Left hindlimb (tissue), 1 donor: ENCODE measurements at places on chromosomes 7 and 10.

- no peak for DNase-seq
Measured at GRCh38 chr10:69468751-69469089, 17.5 kb downstream of the TSPAN15 start.

- DNase-seq = peak; percentile 45
Measured at GRCh38 chr7:101729241-101729883, 88.1 kb upstream of the CUX1 start.

GRCh38 chr10:78267598-78267997 lies 233.9 kb downstream of the RPS24 start:
- no peak for DNase-seq

GRCh38 chr7:36280840-36281812 lies 108.5 kb upstream of the ANLN start:
- peak; percentile 56 for DNase-seq

GRCh38 chr7:22090107-22090506 lies 144.4 kb upstream of the CDCA7L start:
- DNase-seq = no peak

DNA sequence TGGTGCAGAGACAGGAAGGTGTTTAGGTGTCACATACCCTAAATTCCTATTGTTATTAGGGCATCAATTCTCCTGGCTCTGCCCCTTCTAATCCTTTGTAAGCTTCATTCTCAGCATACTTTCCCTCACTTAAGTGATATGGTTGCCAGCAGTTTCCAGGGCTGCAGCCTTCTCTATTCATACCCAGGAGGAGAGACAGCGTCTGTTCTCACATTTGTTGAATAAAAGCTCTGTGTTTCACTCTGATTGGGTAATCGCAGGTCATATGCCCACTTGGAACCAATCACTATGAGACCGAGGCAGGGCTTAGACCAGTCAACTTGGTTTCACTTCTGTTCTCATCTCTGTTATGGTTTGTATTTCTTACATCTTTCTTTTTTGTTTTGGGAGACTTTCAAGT lies 109.6 kb upstream of the MTPN start:
- DNase-seq = peak; percentile 52

GRCh38 chr10:36475746-36476145 lies 649.7 kb upstream of the ANKRD30A start:
- DNase-seq = no peak

DNA sequence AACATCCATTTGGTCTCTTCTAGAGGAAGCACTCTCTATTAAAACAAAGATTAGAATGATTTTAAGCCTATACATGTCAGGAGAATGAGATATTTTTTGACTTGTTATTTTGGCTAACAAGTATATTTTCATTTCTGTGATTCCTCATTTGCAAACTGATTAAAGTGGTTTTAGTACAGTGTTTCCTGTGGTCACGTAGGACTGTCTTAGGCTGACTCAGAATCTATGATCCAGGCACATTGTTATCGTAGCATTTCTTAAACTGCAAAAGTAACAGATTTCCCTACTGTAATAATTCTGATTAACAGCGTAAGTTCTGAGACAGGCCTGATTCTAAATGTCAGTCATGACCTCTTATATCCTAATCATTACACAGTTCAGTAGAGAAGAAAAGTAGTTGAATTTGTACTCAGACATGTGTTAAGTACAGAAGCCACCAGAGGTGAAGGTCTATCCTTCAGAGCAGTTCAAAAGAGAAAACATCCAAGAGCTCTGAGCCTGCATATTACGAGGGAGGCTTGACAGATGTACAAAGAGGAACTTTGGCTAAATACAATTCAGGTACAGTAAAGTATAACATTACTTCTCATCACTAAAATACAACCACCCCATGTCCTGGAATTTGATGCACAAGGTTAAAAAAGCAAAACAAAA lies 124.1 kb upstream of the TEX47 start:
- DNase-seq = no peak

- DNase-seq = peak; percentile 71
Measured at GRCh38 chr10:78952686-78953085, 116.1 kb upstream of the ZMIZ1 start.

DNA sequence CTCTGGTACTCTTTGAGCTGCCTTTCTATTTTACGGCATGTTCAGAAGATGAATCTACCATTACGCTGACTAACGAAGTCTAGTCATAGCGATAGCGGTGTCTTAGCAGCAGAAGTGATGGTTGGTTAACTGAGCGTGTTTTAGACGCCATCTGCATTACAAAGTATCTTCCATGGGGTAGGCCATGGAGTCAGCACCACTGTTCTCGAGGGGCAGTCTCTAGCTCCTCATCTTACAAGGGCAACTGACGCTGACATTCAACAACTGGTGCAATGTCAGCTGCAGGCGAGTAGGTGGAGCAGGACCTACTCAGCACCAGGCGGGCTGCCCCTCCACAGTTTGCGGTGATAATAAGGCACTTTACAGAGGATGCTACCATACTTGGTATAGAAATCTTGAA lies 88.7 kb downstream of the ADARB2 start:
- DNase-seq = no peak

DNA sequence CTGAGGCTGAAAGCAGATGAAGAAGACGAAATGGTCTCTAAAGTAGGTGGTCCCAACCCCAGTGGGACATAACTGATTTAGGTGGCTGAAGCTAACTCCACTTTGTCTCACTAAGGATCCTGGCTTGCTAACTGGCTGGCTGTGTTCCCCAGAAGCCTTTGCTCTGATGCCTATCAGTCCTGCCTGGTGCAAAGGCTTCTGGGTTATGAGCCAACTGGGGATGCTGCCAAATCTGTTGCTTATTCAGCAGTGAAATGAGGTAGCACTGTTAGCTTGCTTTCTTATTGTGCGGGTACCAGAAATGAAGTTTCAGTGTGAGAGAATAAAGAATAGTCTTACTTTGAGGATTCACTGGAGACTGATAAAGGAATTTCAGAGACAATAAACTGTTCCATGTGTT lies 18.1 kb downstream of the PRKG1 start:
- no peak for DNase-seq

- no peak for DNase-seq
Measured at GRCh38 chr7:46969303-46970130, 612.4 kb downstream of the TNS3 start.

GRCh38 chr7:130150587-130150986 lies 54.6 kb downstream of the TMEM209 start:
- no peak for DNase-seq

DNA sequence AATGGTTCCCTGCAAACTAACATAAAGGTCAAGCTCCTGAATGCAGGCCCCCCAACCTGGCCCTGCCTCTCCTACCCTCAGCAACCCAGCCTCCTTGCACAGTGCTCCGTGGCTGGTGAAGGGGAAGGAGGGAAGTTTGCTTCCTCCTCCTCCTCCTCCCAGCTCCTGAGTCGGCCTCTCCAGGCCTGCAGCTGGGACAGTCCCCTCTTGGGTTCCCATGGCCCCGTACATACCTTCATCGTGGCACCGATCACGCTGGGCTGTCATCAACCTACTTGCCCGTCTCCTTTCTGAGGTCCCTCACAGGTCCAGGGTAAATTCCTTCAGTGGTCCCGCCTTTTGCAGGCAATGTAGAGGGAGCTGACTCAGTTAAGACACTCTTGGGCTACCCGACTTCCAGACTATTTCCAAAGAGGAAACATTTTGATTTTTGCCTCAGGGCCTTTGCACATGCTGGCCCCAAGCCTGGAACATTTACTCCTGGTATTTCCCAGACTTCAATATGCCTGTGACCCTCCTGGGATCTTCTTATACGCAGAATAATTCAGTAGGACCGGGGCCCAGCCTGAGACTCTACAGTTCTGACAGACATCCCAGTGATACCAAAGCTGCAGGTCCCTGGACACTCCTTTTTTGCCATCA lies 26.8 kb downstream of the PDIA4 start:
- DNase-seq = no peak

DNA sequence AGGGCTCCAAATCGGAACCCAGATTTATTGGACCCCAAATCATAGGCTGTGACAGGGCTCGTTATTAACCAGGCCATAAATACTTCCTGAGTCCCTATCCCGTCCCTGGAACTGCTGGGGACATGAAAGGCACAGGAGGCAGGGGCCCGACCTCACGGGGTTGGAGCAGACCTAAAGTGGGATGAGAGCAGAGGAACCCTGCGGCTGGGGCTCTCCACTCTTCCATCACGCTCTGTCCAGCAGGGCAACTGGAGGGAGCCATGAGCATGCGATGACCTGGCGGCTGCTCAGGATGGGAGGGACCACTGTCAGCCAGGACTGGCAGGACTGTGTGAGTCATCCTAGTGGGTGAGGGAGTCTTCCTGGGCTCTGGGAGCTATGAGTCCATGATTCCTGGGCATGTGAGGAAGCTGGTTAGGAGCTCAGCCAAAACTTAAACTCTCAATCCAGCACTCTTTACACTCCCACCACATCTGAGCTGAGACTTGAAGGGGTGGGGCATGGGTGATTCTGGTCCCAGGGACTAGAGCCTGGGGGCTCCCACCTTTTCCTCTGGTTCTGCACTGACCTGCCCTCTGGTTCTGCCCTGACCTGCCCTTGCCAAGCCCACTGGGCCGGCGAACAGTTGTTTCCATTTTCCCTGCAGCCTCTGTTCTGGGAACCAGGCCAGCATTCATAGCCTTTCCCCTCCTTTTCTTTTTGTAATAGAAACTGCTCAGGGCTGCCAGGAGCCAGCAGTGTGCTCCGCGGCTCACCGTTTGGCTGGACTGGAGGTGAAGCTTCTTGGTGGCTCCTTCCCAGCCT lies 47.1 kb downstream of the SYPL1 start:
- peak; percentile 83 for DNase-seq

DNA sequence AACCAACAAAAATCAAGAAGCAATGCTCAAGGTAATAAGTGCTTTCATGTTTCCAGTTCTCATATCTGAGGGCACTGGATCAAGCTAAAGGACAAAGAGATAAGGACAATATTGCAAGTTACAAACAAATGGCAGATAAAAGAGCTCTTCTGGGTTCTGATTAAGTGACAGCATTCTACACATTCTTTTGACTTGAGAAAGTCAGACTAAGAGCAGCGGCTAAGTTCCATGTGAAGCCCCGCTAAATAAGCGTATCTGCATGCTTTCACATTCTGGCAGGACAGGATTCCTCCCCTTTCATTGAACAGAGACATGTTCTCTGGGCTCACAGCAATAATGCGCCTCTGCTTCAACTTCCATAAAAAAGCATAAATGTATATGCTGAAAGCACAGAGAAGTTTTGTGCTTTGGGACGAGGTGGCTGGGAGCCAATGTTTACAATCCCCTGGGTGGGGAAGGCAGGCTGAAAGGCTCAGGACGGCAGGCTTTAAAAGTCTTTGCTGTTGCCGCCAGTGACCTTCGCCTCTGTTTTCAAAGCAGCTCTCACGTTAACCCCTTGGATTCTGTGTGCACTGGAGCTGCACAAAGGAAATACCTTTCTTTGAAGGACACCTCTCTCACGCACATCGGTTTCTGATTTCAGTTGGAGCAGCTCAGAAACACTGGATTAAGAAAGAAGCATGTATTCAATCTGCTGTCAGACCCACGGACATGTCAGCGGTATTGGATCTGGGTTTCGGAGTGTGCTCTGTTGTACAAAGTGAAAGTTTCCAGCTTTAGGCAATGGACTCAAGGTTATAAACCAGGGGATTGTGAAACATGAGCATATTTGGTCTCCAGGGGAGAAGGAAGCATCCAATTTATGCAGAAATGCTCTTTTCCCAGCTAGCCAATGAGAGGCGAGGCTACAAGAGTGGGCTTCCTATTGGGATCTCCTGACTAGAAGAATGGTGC lies 105.4 kb upstream of the FAM133B start:
- peak; percentile 85 for DNase-seq

- DNase-seq = no peak
Measured at GRCh38 chr10:14665865-14666857, 108.5 kb downstream of the FAM107B start.

- peak; percentile 58 for DNase-seq
Measured at GRCh38 chr7:72493850-72494661, 81.9 kb upstream of the CALN1 start.

DNA sequence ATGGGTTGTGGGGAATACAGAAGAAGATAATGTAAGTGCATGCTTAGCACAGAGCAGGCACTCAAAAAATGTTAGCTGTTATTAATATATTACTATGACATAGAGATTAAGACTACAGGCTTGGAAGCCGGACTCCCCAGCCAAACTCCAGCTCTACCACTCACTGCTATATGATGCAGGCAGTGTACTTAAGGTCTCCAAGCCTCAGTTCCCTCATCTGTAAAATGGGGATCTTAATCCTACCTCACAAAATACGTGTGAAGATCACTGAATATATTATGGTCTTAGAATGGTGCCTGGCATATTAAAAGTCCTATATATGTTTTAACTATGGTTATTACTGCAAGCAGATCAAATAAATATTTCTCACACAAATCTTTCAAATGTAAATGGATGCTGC lies 5.2 kb downstream of the PDLIM1 start:
- no peak for DNase-seq

- no peak for DNase-seq
Measured at GRCh38 chr7:22355620-22356009, 1.3 kb downstream of the RAPGEF5 start.

DNA sequence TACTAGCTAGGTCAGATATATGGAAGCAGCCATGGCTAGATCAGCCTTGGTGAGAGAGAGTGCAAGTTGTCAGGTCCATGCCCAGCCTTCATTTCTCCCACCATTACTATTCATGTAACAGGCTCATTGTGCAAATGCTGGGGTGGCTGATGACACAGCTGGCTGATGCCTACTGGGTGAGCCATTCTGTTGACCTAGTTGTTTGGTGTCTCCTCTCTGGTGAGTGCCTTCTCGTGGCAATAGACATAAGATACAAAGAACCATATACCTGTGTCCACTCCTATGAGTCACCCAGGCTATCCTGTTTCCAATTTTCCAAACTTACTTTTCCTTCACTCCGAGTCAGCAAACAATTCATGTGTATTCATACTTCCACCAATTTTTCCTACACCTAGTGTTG lies 46.0 kb downstream of the ZNF25 start:
- no peak for DNase-seq
